ENCODE measurements at places on chromosomes 11 and 22.

- ATAC-seq, result no peak
These were observed 724 bp downstream of the ARFIP2 start for GRCh38 chr11:6480299-6480914.

GRCh38 chr11:124470561-124471227, 25.2 kb upstream of the OR8B8 start:
- ATAC-seq, result no peak

- no peak for ATAC-seq
These were observed 95.7 kb upstream of the NNMT start for GRCh38 chr11:114200351-114201133.

DNA sequence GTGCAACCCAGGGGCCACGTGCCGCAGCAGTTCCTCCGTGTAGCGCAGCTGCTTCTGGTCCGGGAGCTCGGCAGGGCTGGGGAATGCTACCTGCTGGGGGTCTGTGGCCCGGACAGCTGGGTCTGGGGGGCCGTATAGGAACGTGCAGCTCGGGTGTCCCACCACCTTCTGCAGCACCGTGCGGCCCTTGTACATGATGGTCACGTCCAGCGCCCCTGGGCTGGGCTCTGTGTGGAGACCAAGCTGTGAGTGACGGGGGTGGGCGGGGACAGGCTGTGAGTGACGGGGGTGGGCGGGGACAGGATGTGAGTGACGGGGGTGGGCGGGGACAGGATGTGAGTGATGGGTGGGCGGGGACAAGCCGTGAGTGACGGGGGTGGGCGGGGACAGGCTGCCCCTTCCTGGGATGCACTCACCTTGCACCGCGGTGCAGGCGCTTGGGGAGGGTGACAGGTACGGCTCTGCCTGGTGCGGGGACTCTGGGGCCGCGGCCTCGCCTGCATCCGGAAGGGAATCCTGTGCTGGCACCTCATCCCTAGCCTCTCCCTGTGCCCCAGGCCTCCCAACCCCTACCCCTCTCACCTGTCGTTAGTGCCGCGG, 2.3 kb downstream of the IRF7 start:
- peak; percentile 18 for ATAC-seq

DNA sequence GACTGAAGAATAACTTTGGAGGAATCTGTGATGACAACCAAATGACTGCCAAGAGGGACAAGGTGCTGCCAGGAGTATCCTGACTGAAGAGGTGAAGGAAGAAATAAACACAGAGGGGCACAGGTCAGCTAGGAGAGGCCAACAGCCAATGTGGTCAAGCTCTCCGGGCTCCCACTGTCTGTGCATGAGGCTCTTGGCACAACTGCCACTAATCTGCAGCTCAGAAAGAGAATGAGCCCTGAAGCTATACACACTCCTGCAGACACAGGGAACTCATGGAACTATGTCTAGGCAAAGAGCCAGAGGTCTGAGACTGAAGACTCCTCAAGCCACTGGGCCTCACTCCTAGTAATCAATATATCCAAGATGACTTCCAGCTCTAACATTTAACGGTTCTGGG, 7.0 kb downstream of the THRSP start:
- ATAC-seq, result no peak

DNA sequence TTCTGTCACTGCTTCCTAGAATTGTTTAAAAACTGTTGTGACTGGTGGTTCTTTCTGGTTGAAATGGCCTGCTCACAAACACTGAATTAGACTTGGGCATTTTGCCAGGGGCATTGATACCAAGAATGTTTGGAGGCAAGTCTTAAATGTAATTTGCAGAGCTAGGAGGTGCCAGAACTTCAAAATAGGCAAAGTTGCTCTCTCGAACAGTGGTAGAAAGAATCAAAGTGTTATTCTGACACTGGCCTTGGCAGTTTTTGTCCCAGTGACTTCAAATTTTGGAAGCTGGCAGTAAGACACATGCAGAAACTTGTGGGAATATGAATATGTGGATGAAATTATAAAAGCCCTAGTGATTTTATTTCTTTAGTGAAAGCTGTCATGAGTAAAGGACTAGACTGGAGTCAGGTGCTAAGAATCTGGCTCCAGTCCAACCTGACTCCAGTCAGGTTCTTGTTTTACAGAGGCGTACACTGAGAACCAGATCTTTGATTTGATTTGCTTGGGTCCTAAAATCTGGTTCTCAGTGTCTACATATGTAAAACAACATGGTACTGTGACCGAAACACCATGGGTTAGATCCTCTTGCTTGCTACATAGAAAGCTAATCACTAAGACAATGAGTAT, 20.9 kb downstream of the SVIP start:
- no peak for ATAC-seq

GRCh38 chr11:123478352-123478987, 48.4 kb downstream of the GRAMD1B start:
- ATAC-seq, result peak; percentile 25

DNA sequence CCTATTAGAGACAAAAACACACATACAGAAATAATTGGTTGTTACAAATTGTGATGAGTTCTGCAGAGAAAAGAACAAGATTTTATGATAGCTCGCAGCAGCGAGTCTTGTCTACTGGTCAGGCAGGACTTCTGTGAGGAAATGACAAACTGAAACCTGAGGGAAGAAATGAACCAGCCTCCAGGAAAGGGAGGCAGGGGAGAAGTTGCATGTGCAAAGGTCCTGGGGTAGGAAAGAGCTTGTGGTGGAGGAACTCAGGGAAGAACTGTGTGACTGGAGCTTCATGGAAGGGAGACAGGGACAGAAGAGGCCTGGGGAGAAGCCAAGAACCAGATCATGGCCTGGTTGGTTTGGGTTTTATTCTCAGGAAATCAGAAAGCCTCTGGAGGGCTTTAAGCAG, 9.2 kb upstream of the RAB1B start:
- no peak for ATAC-seq

DNA sequence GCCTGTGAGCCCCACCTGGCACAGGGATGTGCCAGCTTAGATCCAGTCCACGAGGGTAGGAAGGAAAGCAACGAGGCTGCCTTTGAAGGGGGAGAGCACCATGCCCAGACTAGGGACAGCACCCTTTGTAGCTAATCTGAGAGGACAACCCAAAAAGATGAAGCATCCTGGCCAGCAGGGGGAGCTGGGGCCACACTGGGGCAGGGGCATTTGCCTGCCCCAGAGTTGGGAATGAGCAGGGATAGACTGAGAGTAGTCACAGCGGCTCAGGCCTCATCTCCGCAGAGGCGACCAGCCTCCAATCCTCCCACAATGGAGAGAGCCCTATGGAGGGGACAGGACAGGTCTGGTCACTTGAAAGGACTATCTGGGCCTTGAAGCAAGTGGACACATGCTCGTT, 16.4 kb downstream of the LMO1 start:
- no peak for ATAC-seq

DNA sequence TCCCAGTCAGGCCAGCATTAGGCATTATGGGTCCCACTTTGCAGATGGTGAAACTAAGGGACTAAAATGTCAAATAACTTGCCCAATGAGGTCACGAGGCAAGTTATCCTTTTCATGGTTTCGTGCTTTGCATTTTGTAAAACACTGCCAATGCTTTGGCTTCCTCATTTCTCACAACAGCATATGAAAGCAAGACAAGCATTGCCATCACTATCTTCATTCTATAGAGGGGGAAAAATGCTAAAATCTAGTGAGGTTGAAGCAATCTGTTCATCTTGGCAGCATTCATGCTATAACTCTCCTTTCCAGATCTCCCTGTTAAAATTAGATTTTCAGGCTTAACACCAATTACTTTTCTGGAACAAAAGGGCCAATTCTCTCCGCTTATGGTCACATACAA, 14.8 kb downstream of the FAM181B start:
- ATAC-seq, result no peak

DNA sequence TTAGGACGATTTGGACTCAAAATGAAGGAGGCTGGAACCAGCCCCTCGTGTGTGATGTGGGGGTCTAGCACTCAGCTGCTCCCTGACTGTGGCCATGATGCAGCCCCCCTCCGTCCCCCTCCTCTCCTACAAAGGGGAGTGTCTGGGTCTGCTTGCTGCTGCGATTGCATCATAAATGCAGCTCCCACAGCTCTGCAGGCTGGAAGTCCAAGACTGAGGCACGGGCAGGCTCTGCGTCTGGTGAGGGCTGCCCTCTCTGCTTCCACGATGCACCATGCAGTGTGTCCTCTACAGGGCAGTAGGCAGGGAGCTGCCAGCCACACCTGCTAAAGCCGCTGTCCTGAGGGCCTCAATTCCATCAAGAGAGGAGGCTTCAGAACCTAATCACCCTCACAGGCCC, 432.1 kb downstream of the BRD1 start:
- ATAC-seq, result no peak

DNA sequence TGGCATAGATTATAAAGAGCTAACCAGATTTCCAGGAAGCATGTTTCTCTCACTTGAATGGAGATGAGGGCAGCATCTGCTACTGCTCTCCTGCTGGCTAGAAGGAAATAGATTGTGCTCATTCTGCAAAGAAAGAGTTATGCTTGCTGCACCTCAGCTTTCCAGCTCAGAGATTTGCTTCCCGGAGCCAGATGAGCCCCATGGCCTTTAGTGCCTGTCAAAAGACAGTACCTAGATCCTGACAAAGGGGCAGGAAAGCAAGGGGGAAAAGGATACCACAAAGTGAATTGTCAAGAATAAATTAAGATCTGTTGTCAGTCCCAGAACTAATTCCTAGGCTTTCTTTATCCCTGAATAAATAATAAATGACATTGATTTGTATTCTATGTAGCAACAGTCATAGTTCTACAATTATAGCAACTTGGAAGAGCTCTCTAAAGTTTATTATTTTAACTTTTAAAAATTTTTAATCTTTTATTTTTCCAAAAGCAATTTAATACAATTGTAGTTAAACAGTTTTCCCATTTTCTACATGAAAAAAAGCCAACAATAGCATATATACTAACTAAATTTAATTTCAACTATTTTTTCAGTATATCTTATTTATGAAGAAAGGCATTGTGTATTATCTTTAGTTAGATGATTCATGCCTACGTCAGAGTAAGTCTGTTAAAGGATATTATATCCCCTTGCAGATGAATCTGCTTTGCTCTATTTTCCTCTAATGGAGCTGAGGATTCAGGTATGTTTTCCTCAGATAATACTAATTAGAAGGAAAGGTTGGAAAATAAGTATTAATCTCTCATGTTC, 306.1 kb upstream of the DDI1 start:
- ATAC-seq, result no peak

DNA sequence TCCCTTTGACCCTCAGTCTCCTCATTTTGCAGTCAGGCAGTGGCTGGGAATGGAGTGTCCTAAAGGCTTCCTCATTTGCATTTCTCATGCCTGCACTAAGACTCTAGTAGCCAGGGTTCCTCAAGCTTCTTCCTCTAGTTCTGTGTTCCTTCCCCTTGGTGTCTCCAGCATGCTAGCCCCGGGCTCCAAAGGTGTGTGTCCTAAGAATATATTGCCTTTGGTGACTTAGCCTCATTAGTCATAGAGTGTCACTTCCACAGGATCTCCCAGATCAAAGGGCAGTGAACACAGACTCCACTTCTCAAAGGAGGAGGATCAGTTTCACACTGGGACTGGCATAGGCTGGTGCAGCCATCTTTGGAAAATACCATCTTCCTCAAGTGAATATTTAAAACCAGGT, 21.4 kb upstream of the ACER3 start:
- no peak for ATAC-seq

- ATAC-seq, result peak; percentile 94
These were observed 7.9 kb upstream of the CTSC start for GRCh38 chr11:88345408-88345807.

DNA sequence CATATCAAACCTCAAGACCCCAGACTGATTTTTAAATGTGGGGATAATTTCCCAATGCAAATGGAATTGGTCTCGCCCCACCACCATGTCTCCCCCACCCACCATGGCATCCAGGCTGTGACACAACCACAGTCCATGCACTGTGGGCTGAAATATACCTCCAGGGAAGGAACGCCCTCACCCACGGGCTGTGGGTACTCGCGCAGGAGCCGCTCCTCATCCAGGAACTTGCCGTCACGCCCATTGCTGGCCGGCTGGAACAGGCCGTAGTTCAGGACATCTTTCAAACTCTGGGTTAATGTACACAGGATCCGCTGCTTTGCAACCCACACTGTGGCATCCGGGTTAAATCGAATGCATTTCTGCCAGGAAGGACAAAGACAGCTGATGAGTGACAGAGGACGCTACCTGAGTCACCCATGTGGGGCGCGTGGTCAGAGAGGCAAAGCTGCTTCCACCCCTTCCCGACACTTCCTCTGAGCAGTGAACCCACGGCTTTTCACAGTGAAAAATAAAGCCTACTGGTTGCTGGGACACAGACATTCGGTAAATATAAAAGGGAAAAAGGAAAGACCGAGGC, 133.6 kb downstream of the SHANK2 start:
- ATAC-seq, result no peak

DNA sequence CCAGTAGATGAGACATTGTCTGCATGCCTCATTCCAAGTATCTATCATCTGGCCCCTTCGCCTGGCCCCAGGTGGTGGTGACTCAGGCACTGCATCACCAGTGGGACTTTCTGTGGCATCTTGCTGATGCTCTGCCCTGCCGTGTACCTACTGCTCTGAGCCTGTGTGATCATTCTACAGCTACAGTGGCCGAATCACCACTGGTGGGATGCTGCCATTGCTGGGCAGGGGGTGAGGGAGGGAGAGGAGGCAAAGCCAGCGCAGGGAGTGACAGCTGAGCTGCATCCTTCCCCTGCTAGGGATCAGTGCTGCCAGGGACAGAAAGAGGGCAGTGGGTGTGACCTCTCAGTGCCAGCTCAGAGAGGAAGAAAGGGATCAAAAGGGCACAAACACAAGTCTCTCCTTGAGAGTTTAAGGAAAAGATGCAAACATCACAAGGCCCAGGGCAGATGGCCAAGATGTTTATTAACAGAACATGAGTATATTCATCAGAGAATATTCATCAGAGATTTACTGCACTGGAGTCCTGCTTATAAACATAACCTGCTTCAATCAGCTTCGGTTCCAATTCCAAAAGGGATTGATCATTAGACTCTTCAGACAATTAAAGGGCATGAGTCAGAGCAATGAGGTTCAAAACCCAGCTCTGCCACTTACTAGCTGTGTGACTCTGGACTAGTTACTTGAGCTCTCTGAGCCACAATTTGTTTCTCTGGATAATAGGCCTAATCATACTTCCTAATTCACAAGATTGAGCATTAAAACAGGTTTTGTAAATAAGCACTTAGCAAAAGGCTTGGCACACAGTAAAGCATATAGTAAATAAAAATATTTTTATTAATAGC, 109.8 kb downstream of the NAT10 start:
- peak; percentile 99 for ATAC-seq

- no peak for ATAC-seq
These were observed 88.5 kb downstream of the TENM4 start for GRCh38 chr11:79352349-79352703.

- ATAC-seq, result no peak
These were observed 2.8 kb downstream of the SLC17A6 start for GRCh38 chr11:22340701-22341587.

DNA sequence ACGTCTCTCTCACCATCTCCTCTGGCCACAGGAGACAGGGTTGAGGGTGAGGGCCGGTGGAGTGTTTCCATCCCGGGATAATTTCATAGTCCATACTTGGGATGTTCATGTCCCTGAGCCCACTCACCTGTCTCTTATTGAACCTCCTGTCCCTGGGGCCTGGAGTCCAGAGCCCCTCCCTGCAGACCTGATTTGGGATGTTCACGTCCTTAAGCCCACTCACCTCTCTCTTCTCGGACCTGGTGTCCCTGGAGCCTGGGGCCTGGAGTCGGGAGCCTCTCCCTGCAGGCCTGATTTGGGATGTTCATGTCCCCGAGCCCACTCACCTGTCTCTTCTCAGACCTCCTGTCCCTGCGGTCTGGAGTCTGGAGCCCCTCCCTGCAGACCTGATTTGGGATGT, 868.2 kb downstream of the BRD1 start:
- no peak for ATAC-seq

GRCh38 chr11:47033439-47033838, 96.9 kb downstream of the CSTPP1 start:
- no peak for ATAC-seq

- ATAC-seq, result peak; percentile 9
These were observed at the start of gene NEAT1 for GRCh38 chr11:65422633-65423515. Gene NEAT1 (plus strand): TSS chr11:65422798.

Measured in activated T-helper 17 cell treated with anti-CD3 and anti-CD28 coated beads, Interleukin-2, amount 50 U/mL, for 72 hours (primary cell).